Activated CD4-positive, alpha-beta T cell treated with anti-CD3 and anti-CD28 coated beads for 24 hours (primary cell): ENCODE measurements at places on chromosomes 7 and 10.

DNA sequence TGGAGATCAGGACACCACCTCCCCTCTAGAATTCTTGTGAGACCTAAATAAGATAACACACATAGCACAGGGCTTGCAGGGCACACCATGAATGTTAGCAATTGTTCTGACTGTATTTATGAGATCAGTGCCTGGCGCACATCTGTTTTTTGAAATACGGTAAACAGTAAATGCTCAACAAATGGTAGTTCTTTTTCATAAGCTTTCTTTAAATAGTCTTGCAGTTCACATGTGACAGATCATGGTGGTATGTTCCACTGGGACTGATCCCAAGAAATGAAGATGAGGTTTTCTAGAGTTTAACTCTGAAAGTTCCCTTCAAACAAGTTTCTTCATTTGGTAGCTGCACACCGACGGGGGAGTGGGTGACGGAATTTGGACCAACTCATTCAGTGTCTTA lies 34.8 kb downstream of the CREB5 start:
- DNase-seq: no peak

- no peak for DNase-seq
Measured at GRCh38 chr10:62993121-62993520, 140.0 kb upstream of the NRBF2 start.

- no peak for DNase-seq
Measured at GRCh38 chr10:90847436-90847835, 10.4 kb downstream of the HTR7 start.

DNA sequence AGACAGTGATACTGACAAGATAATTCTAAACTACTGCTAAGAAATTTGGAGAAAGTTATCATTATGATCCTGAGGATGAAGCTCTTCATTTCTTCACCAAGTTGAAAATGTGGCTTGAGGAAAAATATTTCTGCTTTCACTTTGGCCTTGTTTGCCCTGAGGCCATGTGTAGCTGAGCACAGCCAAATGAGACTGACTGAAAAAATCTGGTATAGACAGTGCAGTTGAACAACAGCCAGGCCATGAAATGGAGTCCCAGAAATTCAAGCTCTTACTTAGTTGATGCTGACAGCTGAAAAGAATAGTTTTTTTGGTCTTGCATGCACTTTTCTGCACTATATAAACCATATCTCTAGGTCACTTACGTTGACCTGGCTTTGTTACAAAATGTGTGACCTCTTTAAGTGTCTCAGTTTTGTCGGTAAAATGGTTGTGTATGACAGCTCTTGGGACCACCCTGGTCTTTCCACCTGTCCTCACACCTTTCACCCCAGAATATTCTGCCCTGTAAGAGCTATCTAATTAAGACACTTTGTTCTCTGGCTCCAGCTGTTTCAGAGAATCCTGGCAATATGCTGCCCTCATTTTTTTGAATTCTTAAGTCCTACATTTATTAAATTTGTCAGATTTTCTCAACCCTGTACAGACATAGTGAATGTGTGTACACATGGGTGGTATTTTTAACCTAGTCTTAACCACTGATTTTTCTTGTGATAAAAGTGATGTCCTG lies 91.3 kb downstream of the CD36 start:
- no peak for DNase-seq

- no peak for DNase-seq
Measured at GRCh38 chr7:104643587-104644217, 315.3 kb downstream of the LHFPL3 start.

GRCh38 chr10:28127881-28128280 lies 129.0 kb upstream of the ODAD2 start:
- DNase-seq: no peak

GRCh38 chr7:69966766-69967591 lies 368.7 kb downstream of the AUTS2 start:
- no peak for DNase-seq

GRCh38 chr7:25624833-25625232 lies 396.5 kb upstream of the NPVF start:
- DNase-seq: no peak
